ENCODE measurements at places on chromosomes 7 and 10. TPM values are rescaled to one million over a fixed set of nuclear protein-coding genes. Genes with fewer than 3 reads are reported as not detected.
A peak's percentile ranks its signal among the peaks of the same experiment; 100 is the strongest.

DNA sequence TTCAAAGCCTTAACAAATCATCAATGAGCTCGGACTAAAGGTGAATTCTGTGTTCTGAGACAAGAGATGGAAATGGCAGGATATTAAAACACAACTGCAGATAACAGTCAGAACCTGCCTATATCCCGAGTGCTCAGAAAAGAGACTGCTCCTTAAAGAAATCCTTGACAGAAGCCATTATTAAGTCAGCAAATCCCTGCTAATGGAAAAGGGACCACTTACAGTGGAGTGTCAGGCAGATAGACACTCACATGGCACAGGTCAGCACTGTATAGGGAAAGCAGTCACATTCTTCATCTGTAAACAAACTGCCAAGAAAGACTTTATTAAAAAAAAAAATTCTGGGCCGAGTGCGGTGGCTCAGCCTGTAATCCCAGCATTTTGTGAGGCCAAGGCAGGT lies 147.5 kb upstream of the LRRTM3 start:
- no peaks in the 10 kb centered on the region for H3K4me1 ChIP-seq
- no peaks in the 10 kb centered on the region for H3K36me3 ChIP-seq
- no peak overlapping the region for H3K27ac ChIP-seq
- DNase-seq = no peak

GRCh38 chr7:96284835-96285234 lies 37.1 kb downstream of the SLC25A13 start:
- H3K36me3 ChIP-seq = no peaks in the 10 kb centered on the region
- peak overlapping the region; percentile 63 for H3K4me3 ChIP-seq
- H3K27me3 ChIP-seq = no peaks in the 10 kb centered on the region
- DNase-seq = no peak
- H3K27ac ChIP-seq = peak overlapping the region; percentile 74

DNA sequence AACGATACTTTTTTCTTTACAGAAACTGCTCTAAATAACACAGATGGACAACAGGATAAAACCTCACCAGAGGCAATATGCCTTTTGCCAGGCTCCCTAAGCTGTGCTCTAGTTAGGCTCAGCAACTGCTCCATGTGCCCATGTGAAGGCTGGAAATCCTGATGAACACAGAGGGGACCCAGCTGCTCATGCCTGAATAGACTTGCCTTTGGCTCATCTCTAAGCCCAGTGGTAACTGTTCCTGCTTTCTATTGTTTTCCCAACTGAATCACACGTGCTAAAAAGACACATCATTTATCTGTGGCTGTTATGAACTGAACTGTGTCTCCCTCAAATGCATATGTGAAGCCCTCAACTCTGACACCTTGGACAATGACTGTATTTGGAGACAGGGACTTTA lies 110.4 kb downstream of the RNF216 start:
- peaks cover 32% of the 10 kb centered on the region for H3K36me3 ChIP-seq
- no peak overlapping the region for H3K27ac ChIP-seq
- no peaks in the 10 kb centered on the region for H3K27me3 ChIP-seq
- H3K4me1 ChIP-seq = no peaks in the 10 kb centered on the region
- DNase-seq = no peak

GRCh38 chr10:120314442-120314841 lies 142.6 kb upstream of the PLPP4 start:
- H3K36me3 ChIP-seq = no peaks in the 10 kb centered on the region
- H3K4me1 ChIP-seq = no peaks in the 10 kb centered on the region
- H3K27me3 ChIP-seq = peaks cover 2% of the 10 kb centered on the region
- no peak overlapping the region for H3K27ac ChIP-seq
- no peak overlapping the region for H3K4me3 ChIP-seq

GRCh38 chr7:100604028-100604975 lies 2.1 kb downstream of the PCOLCE start:
- H3K27ac ChIP-seq = peak overlapping the region; percentile 63
- no peaks in the 10 kb centered on the region for H3K27me3 ChIP-seq
- peak; percentile 76 for DNase-seq
- H3K4me3 ChIP-seq = peak overlapping the region; percentile 7
- peaks cover 30% of the 10 kb centered on the region for H3K4me1 ChIP-seq
- H3K36me3 ChIP-seq = no peaks in the 10 kb centered on the region

DNA sequence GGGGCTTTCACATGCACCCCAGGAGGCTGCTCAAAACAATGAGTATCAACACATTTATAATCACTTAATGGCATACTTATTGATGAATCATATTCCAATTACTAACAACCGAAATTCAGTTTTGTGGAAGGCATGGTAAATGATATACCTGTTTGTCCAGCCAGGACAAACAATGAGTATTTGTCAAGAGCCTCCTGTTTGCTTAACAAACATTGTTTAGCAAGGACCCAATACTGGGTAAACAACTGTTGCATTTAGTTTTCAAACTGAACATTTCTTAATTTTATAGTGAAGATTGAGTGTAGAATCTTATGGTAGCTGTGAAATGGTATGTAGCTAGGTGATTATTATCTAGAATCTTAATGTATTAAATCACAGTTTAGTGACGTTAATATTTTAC lies 473.7 kb downstream of the ATRNL1 start:
- H3K4me1 ChIP-seq = no peaks in the 10 kb centered on the region
- H3K36me3 ChIP-seq = no peaks in the 10 kb centered on the region
- no peak overlapping the region for H3K4me3 ChIP-seq

The EVX1 gene
- total RNA-seq = not detected

GRCh38 chr10:24272374-24272773 lies 63.4 kb downstream of the KIAA1217 start:
- DNase-seq = no peak
- H3K4me3 ChIP-seq = no peak overlapping the region
- no peaks in the 10 kb centered on the region for H3K4me1 ChIP-seq
- no peaks in the 10 kb centered on the region for H3K36me3 ChIP-seq

DNA sequence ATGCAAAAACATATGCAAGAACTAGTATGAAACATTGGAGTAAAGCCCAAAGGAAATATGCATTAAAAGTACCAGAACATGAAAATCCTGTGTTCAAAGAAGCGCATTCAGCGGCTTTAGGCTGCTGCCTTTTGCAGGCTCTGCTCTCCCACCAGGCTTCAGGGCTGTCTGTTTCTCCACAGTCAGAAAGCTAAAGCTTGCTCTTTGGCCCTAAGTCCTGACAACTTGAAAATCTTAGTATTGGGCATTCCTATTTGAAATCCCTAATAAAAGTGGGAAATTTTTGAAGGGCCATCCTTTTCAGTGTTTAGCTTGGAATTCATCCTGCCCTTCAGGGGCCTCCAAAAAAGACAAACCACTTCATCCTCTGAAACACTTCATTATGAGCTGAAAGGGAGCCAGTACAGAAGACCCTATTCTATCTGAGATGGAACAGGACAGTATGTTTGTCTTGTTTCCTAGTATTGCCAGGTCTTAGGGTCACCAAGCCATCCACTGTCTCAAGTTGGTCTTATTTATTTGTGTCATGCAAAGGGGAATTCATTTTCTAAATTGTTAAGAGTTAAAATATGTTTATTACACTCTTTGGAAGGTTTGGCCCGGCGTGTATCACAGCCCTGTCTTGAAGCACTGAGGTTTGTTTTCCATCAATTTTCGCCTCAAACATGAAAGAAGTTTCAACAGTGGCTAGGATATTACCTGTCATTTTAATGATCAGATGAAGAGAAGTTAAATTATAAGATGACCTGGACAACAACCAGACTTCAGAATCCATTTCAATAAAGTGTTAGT lies 326.3 kb upstream of the BMPER start:
- no peak overlapping the region for H3K27ac ChIP-seq
- H3K4me1 ChIP-seq = no peaks in the 10 kb centered on the region
- DNase-seq = no peak
- H3K36me3 ChIP-seq = no peaks in the 10 kb centered on the region
- no peaks in the 10 kb centered on the region for H3K27me3 ChIP-seq
